Activated CD4-positive, alpha-beta memory T cell treated with anti-CD3 and anti-CD28 coated beads, Interleukin-2, amount 10 ng/mL, durations not matched to agents 7 days and 5 days (primary cell): ENCODE measurements at places on chromosomes 2 and 18.

- peaks cover 7% of the 10 kb centered on the region for H3K36me3 ChIP-seq
- no peaks in the 10 kb centered on the region for H3K4me1 ChIP-seq
- no peak for DNase-seq
- no peak overlapping the region for H3K27ac ChIP-seq
- H3K4me3 ChIP-seq, result no peak overlapping the region
Measured at GRCh38 chr2:109436610-109437225, 177.0 kb downstream of the SEPTIN10 start.

- DNase-seq, result no peak
- no peaks in the 10 kb centered on the region for H3K27me3 ChIP-seq
- peaks cover 27% of the 10 kb centered on the region for H3K36me3 ChIP-seq
- H3K4me1 ChIP-seq, result peaks cover 7% of the 10 kb centered on the region
Measured at GRCh38 chr2:206063635-206064034, 22.3 kb downstream of the INO80D start.

DNA sequence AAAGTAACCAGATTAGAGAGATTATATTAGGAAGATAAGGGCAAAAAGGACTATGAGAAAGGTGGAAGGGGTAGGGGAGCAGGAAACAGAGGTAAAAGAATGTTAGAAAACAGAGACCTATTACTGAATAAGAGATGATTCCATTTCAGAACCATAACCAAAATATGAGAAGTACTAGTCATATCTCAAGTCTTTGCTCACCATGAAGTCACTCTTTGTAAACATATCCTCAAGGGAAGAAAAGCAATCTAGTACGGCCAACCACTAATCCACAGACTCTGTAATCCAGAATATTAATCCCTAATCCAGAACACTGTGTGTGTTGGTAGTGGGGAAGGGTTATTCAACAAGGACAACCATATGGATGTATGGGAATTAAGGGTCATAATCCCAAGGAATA lies 92.0 kb downstream of the CDCA7 start:
- peaks cover 10% of the 10 kb centered on the region for H3K4me1 ChIP-seq
- no peak overlapping the region for H3K4me3 ChIP-seq
- peaks cover 8% of the 10 kb centered on the region for H3K27me3 ChIP-seq
- DNase-seq, result no peak

GRCh38 chr2:30394096-30394495 lies 53.0 kb upstream of the LCLAT1 start:
- H3K4me1 ChIP-seq, result no peaks in the 10 kb centered on the region
- no peak overlapping the region for H3K27ac ChIP-seq
- H3K27me3 ChIP-seq, result peaks cover 2% of the 10 kb centered on the region
- H3K36me3 ChIP-seq, result no peaks in the 10 kb centered on the region

DNA sequence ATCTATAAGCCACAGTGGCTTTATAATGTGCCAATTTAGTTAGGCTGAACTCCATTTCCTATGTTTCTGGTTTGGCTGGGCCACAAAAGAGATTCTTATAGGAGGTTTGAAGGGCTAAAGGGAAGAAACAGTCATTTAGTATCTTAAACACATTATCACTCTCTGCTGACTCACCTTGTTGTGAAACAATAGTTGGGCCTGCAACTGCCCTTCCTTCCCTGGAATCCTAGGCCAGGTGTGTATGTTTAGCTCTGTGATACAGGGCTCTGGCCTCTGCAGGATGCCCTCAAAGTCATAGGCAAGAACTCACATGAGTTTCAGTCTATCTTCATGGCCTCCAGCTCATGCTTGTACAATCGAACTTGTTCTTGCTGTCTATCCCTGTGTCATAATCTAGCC lies 400.0 kb upstream of the CELF4 start:
- H3K4me1 ChIP-seq, result no peaks in the 10 kb centered on the region
- H3K27ac ChIP-seq, result no peak overlapping the region
- H3K27me3 ChIP-seq, result no peaks in the 10 kb centered on the region
- no peak for DNase-seq

- H3K27ac ChIP-seq, result no peak overlapping the region
- peaks cover 61% of the 10 kb centered on the region for H3K36me3 ChIP-seq
- DNase-seq, result no peak
- peaks cover 55% of the 10 kb centered on the region for H3K4me1 ChIP-seq
- H3K4me3 ChIP-seq, result no peak overlapping the region
Measured at GRCh38 chr2:95047629-95048510, 22.4 kb downstream of the MAL start.

- no peaks in the 10 kb centered on the region for H3K36me3 ChIP-seq
- H3K4me1 ChIP-seq, result no peaks in the 10 kb centered on the region
- no peak overlapping the region for H3K4me3 ChIP-seq
- H3K27me3 ChIP-seq, result no peaks in the 10 kb centered on the region
- no peak overlapping the region for H3K27ac ChIP-seq
Measured at GRCh38 chr2:203469546-203469945, 65.6 kb downstream of the RAPH1 start.

DNA sequence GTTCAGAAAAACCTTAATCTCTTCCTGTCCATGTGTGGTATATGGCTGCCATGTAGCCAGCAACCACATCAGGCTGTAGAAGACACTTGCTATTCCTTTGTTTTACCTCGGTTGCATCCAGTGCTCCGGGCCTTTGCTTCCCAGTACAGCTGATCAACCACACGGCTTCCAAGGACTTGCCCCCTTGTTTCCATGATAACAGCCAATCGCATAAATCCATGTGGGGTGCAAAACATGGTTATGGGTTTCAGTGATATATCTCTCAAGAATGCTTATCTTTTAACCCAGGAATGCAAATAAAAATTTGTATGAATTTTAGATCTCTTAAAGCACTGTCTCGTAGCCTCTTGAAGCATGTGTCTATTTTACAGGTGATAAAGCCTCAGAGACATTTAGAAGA lies 118.3 kb downstream of the MGAT5 start:
- H3K4me3 ChIP-seq, result no peak overlapping the region
- peaks cover 5% of the 10 kb centered on the region for H3K4me1 ChIP-seq
- no peaks in the 10 kb centered on the region for H3K27me3 ChIP-seq
- H3K27ac ChIP-seq, result no peak overlapping the region
- peaks cover 9% of the 10 kb centered on the region for H3K36me3 ChIP-seq

- no peaks in the 10 kb centered on the region for H3K27me3 ChIP-seq
- no peak for DNase-seq
- no peaks in the 10 kb centered on the region for H3K4me1 ChIP-seq
- no peak overlapping the region for H3K27ac ChIP-seq
Measured at GRCh38 chr2:187302586-187302985, 145.5 kb downstream of the CALCRL start.

GRCh38 chr2:41782306-41783158 lies 265.3 kb upstream of the PKDCC start:
- no peaks in the 10 kb centered on the region for H3K36me3 ChIP-seq
- no peak overlapping the region for H3K4me3 ChIP-seq
- H3K4me1 ChIP-seq, result no peaks in the 10 kb centered on the region
- H3K27ac ChIP-seq, result no peak overlapping the region

DNA sequence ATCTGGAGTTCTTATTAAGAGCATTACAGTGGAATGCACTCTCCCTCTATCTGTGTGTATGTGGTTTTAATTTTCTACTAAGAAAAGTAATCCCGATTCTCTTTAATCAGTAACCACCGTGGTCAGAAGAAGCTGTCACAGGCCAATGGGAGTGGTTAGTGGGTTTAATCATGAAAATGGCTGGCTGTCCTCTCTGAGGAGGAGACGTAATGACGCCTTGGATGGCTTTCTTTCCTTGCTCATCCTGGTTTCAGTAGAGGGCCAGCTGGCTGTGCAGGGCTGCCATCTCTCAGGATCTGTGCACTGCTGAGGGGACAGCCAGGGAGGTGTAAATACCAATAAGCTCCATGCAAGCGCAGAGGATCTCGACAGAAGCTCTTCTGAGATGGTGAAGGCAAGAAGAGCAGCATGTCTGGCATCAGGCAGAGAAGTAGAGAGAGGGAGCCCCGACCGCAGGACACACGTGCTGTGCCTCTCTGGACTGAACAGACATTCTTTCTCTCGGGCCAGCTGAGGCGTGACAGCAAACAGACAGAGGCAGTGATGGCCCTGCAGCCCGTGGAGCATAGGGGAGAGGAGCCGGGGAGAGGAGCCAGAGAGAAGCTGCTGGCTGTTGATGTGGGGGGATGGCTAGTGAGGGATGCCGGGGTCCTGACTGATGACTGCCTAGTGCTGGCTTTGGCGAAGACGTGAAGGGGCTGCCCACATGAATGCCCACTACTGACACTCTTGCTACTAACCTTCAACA lies 65.1 kb upstream of the DAPL1 start:
- no peak for DNase-seq
- no peak overlapping the region for H3K27ac ChIP-seq
- H3K36me3 ChIP-seq, result no peaks in the 10 kb centered on the region
- H3K27me3 ChIP-seq, result peaks cover 2% of the 10 kb centered on the region
- H3K4me3 ChIP-seq, result no peak overlapping the region

DNA sequence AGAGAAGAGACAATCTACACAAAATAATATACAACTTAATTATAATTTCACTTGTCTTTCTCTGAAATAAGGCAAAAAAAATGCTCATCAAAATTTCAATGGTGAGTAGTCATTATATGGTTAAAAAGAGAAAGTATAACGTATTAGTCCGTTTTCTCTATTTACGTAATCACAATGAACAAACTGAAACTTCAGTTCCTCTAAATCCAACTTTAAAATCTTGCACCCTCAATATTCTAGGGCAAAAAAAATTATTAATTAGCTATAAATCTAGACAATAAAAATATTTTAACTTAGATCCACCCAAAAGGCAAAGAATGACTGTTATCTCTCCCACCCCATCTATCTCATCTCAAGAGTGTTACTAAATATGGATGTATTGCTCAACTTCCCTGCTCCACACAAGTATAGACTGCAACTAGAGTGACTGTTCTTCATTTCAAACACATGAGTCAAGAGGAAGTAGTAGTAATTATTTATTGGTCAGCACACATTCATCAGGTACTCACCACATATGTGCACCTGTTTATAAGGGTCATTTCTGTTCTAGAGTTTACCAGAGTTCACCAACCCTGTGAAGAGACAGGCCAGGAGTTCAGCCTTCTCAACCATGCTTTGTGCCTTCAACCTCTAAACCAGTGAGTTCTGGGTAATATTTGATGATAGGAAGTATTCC lies 36.4 kb downstream of the STK39 start:
- H3K27ac ChIP-seq, result peak overlapping the region; percentile 78
- H3K4me3 ChIP-seq, result peak overlapping the region; percentile 42
- peaks cover 53% of the 10 kb centered on the region for H3K4me1 ChIP-seq
- no peak for DNase-seq
- H3K36me3 ChIP-seq, result peaks cover 19% of the 10 kb centered on the region

DNA sequence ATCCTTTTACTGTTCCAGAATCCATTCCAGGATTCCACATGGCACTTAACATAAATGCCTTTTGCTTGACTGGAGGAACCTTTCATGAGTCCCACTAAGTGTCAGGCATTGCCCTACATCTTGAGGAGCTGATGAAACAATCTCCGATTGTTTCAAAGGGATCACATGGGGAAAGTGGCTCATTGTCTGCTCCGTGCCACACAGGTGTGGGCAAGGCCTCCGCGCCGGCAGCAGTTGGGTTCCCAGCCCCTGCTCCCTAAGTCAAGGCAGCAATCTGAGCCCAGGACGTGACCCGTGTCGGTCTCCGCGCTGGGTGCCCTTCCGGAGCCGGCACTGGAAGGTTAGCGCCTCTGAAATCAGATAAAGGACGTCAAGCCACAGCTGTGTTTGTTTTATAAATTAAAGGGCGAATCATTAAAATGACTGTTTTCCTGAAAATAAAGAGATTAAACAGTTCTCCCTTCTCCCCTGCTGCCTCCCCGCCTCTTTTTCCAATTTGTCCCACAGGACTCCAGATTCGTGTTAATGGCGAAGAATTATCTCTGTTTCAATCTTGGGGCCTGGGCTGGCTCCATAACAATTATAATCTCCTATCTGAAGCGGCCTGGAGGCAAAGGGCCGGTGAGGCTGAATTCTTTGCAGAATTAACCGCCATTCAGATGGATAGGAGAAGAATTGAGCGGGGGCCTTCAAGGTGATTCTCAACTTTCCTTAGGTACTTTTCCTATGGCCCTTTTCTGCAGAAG lies 84.3 kb upstream of the FZD7 start:
- H3K27me3 ChIP-seq, result peaks cover 6% of the 10 kb centered on the region
- no peaks in the 10 kb centered on the region for H3K36me3 ChIP-seq
- H3K4me1 ChIP-seq, result no peaks in the 10 kb centered on the region
- no peak overlapping the region for H3K27ac ChIP-seq

DNA sequence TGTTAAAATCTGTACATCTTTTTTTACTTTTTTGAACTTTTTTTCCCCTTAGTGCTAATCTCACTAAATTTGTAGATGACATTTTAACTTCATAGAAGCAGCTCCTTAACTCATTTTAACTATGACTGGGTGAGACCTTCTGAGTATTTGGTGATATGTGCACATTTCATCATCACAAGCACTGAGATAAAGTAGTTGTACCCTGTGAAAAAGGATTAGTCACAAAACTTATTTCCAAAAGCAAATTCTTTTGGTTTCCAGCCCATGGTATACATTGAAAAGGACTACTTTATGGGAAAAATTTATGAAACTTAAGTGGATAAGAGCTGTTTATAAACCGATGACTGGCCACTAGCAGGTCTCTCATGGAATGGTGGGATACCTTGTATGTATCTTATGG lies 581.5 kb downstream of the PLCL1 start:
- no peaks in the 10 kb centered on the region for H3K4me1 ChIP-seq
- no peak overlapping the region for H3K4me3 ChIP-seq
- no peak for DNase-seq

DNA sequence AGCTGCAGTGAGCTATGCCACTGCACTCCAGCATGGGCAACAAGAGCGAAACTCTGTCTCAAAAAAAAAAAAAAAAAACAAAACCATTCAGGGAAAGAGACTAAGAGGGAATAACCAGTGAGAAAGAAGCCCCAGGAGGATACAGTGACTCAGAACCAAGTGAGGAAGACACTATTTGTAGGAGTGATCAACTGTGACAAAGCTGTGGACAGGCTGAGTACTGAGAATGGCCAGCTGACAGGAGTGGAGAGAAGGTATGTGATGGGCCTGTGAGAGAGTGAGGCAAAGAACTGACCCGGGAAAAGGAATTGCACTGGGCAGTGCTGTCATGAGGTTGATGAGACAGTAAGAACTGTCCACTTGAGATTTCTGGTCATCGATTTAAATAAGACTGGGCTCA lies 6.7 kb upstream of the LCT start:
- H3K27ac ChIP-seq, result no peak overlapping the region
- no peak overlapping the region for H3K4me3 ChIP-seq
- H3K27me3 ChIP-seq, result no peaks in the 10 kb centered on the region

- no peak for DNase-seq
- no peaks in the 10 kb centered on the region for H3K27me3 ChIP-seq
- no peak overlapping the region for H3K27ac ChIP-seq
- H3K4me3 ChIP-seq, result no peak overlapping the region
- no peaks in the 10 kb centered on the region for H3K36me3 ChIP-seq
Measured at GRCh38 chr2:155223781-155224406, 525.4 kb downstream of the KCNJ3 start.
